ENCODE measurements at places on chromosomes 6 and 20. TPM values are rescaled to one million over a fixed set of nuclear protein-coding genes. Genes with fewer than 3 reads are reported as not detected.

PLCB4 gene
- not detected for total RNA-seq

TREM1 gene
- total RNA-seq: not detected

GSTA1 gene
- total RNA-seq: not detected

LAMA2 gene
- 54.8 TPM for total RNA-seq

COL19A1 gene
- total RNA-seq: not detected

SIRPB2 gene
- not detected for total RNA-seq

VNN1 gene
- 1.4 TPM for total RNA-seq

SLC52A3 gene
- not detected for total RNA-seq

RBBP8NL gene
- not detected for total RNA-seq

NHLRC1 gene
- total RNA-seq: 0.29 TPM

NCOA7 gene
- total RNA-seq: 10.3 TPM

NEURL2 gene
- total RNA-seq: 6.4 TPM

EPB41L1 gene
- total RNA-seq: 29.4 TPM

CD83 gene
- total RNA-seq: 3.7 TPM

TNNC2 gene
- not detected for total RNA-seq

EBF4 gene
- 2.9 TPM for total RNA-seq

LY86 gene
- total RNA-seq: not detected

GGT7 gene
- 14.7 TPM for total RNA-seq

UNC5CL gene
- not detected for total RNA-seq

CALHM5 gene
- total RNA-seq: 0.58 TPM

RBM12 gene
- total RNA-seq: 34.0 TPM

GHRH gene
- total RNA-seq: not detected

Data from myometrial cell (primary cell).